ENCODE measurements at places on chromosomes 6 and 20.

- no peak for DNase-seq
These were observed 231.3 kb downstream of the TFAP2C start for GRCh38 chr20:56860413-56860812.

- peak; percentile 82 for DNase-seq
These were observed 135.3 kb upstream of the BMP2 start for GRCh38 chr20:6632187-6632586.

GRCh38 chr6:163579880-163580295 is 165.4 kb downstream of the QKI start:
- no peak for DNase-seq

GRCh38 chr6:145690969-145691368 is 44.4 kb downstream of the EPM2A start:
- DNase-seq: no peak

DNA sequence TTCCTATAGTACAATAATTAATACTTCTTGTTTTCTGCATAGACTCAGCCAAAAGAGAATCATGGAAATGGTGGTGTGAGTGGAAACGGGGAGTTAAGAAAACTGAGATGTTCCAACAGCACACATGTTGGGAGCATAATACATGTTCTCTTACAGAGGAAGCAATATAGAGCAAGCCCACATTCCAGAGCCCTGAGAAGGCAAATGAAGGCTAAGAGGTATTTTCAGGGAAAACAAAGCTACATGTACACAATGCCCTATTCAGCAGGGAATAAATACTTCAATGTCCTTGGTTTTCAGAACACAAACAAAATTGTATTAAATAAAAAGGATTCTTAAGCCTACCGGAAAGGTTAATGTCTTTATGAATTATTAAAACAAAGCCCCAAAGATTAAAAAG is 35.1 kb upstream of the SMIM8 start:
- DNase-seq: no peak

DNA sequence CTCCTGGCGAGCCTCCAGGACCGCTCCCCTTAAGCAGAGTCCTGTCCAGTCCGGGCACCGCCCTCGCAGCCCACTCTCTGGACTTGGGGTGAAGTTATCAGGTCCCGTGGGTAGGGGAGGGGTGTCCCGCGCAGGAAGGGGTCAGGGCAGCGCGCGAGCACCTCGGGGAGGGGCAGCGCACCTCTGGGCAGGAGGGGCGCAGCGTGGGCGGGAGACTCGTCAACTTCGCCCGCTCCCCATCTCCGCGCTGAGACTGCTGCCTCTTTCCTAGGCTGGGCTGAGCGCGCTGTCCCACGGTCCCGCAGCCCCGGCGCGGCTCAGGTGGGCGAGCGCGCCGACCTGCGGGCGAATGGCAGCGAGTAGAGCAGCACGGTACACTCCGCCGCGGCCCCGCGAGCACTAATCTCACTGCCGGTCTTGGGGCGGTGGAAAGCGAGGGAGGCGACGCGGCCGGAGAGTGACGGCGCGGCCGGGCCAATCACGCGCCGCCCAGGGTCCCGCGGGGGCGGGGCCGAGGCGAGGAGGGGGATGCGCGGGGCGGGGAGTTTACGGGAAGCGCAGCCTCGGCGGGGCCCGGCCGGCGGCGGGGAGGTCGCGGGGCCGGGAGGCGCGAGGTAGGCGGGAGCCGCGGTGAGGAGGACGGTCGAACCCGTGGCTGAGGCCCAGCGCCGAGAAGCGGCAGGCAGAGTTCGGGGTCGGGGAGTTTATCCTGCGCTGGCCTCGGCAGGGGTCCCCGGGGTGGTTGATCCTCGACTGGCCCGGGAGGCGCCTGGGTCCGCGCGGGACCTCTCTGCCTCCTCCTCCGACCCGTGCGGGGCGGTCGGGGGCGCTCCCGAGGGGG is at the start of gene MAN1A1:
Gene MAN1A1, minus strand, starts transcription at position 401 of the 841 bp plus-strand sequence. CDS start 696 bp downstream, outside the sequence.
- peak; percentile 81 for DNase-seq

DNA sequence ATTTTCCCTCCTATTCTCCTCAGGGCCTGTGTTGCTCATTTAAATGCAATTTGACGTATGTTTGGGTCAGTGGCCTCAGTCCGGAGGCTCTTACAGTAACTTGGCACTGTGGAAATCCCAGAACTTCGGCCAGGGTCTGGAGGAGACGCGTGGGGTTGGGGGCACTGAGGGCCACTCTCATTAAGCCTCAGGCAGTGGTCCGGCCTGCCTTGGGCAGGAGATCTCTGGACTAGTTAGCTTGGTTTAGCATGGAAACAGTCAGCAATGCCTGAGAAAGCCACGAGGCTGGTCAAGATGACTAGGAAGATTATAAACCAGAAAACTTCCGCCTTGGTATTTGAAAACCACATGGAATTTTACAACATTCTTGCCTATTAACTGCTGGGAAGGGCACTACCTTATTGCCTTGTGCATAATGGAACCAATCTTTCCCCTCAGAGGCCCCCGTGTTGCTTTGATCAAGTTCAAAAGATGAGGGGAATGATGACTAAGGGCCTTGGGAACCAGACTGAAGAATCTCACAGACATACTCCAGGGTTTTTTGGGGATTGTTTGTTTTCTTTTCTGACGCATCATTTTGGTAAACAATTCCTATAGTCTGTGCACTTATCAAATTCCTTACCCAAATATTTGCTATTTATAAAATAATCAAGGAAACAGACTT is 206.0 kb upstream of the PREP start:
- DNase-seq: peak; percentile 35

GRCh38 chr6:75808507-75808906 is 59.5 kb downstream of the MYO6 start:
- DNase-seq: no peak

DNA sequence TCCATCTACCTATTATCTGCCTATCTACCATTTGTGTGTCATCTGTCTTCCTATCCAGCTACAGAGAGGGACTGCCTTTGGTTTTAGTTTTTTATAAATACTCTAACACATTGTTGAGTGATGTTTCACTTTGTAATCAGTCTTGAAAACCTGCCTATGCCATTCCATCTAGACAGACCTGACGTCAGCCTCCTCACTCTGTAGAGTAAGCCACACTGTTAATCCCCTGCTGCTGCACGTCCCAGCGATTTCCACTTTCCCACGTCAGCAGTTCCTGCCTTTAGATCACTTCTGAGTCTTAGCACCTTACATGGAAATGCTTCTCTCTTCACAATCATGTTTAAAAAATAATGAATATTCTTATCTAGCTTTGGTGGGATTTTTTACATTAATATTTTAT is 54.8 kb downstream of the PLG start:
- DNase-seq: no peak

DNA sequence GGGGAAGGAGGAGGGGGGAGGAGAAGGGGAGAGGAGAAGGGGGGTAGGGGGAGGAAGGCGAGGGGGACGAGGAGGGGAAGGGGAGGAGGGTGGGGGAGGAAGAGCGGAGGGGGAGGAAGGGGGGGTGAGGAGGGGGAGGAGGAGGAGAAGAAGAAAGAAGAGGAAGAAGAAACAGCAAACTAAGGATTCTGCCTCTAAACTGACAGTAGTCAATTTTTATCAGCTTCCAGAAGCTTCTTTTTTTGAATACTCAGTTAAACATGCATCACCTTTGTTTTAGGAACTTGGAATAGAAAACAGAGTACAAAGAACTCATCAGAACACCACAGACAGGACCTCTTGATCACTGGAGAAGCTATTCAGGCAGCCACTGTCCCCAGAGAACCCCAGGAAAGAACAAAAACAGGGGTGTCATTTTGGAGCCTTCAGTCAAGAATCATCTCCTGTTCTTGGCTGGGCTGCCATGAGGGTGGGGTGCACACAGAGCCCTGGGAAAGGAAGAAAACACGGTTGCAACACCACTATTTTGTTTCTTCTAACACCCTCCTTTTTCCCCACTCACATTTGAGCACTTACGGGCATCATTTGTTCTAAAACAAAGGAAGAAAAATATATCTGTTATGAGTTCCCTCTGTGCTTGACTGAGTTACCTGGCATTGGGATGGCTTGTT is 67.4 kb downstream of the TMEM170B start:
- DNase-seq: no peak

DNA sequence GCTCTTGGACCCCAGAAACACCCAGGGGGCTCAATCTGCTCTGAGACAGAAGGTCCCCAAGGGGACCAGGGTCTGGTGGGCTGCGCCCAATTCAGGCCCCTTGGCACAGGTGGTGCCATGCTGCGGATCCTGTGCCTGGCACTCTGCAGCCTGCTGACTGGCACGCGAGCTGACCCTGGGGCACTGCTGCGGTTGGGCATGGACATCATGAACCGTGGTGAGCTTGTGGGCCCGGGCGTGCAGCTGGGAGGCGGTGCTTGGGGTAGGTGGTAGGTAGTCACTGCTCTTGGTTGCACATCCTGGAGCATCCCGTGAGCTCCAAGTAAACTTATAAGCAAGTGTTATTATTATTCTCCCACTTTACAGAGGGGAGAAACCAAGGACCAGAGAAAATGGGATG is at the start of gene BPIFB6:
Gene BPIFB6, plus strand, starts transcription at position 118 of the 400 bp plus-strand sequence. Its CDS starts 0 bp downstream, at position 118.
- DNase-seq: no peak

DNA sequence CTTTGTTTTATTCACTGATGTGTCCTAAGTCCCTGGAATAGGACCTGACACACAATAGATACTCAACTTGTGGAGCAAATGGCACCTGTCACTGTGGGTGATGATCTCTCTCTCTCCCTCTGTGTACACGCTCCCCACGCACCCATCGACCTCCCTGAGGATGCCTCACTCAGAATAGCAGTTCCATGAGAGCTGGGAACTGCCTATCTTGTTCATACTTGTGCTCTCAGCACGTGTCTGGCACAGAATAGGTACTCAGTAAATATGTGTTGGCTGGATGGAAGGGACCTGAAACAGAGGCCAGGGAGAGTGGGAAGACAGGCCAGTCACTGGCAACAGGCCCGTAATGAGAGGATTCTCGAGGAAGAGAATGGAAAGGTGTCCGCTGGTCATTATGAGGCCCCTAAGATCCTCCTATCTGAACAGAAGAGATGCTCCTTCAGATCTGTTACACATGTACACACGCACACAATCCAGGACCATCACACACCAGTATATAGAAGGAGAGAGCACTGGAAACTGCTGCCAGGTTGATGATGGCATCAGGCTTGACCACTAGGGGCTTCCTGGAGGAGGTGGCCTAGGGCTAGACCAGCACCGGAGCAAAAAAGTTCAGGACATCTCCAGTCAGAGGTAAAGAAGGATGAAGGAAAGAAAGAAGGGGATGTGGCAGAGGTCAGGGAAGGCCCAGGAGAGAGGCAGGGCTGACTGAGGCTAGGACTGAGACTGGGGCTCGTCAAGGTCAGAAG is 30.9 kb downstream of the VEGFA start:
- peak; percentile 46 for DNase-seq

DNA sequence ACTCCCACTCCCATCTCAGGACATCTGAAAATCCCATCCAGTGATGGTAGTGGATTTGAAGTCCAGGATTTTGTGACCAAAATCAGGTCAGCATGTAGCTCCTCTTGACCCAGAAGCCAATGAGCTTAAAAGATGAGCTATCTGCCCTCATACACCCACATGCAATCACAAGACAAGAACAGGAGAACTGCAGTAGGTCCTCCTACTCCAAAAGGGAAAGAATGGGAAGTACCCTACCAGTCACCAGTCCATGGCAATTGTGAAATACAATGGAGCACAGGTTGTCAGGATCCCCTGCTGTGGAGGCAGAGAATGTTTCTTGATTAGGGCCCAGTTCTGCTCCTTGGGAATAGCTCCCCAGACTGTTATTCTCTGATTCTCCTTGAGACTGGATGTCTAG is 347.3 kb upstream of the CNR1 start:
- DNase-seq: no peak

GRCh38 chr6:16184551-16184950 is 53.8 kb upstream of the GMPR start:
- DNase-seq: no peak

DNA sequence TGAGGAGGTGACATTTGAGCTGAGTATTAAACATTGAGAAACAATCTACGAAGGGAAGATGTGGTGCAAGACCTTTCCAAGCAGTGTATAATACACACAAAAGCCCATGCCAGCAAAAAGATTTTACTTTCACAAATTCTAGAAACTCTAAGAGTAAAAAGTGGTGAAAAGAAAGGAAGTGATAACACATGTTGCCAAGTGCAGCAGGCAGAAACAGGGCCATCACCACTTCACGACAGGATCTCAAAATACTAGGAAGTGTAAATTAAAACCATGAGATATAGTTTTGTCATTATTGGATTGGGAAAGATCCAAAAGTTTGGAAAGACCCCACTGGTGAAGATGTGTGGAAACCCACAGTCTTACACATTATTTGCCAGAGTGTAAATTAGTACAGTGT is 1.7 kb upstream of the ENTPD6 start:
- DNase-seq: no peak

GRCh38 chr6:15087186-15087589 is 158.7 kb upstream of the JARID2 start:
- DNase-seq: no peak

DNA sequence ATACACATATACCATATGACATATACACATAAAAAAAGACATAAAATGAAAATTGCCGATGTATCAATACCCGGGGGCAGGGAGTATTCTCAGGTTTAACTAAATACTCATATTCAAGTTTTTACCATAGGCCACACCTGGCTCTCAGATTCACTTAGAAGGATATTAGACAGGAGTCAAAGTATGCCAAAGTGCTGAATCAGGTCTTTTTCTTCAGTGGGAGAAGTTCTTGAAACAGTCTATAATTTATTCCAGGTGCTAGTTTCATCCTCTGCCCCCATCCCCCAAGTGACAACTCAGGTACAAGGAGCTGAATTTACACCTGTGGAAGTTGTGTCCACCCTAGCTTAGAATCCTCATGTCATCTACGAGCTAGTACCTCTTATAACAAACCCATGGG is 8.5 kb upstream of the HLA-DRA start:
- DNase-seq: no peak

DNA sequence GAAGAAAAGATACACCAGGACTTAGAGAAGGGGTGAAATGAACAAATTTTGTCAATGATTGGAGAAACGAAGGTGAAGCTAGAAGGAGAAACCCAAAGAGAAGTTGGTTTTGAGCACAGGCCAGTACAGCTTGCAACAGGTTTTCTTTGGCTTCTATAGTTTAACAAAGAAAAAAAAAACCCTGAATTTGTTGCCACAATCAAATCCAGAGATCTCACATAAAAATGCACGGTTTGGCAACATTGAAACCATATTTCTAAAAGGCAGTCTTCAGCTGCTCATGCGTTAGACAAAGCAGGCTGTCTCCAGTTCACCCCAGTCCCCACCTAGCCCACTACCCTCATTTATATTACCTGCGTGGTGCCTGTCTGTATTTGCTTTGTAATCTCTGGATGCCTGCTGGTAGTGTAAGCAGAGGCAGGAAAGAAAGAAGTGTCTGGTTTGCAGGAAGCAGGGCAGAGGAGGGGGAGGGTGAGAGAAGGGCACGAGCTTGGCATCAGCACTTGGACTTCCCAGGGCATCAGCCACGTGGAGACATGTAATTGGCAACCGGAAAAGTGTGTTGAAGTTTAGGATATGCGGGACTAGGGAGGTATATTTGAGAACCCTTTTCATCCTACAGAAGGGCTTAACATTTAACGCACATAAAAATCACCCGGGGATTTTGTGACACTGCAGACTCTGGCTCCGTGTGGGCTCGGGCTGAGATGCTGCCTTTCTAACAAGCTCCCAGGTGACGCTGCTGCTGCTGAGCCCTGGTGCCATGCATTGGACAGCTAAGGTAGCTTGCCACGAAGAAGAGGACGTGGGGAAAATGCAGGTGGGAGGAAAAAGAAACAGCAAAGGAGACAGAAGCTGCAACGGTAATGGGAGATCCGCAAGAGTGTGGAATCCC is 14.4 kb downstream of the PFDN4 start:
- DNase-seq: peak; percentile 45

Measured in DMS53 (cell line).